Neural crest cell (in vitro differentiated cells): ENCODE measurements at places on chromosomes 3 and 15.

DNA sequence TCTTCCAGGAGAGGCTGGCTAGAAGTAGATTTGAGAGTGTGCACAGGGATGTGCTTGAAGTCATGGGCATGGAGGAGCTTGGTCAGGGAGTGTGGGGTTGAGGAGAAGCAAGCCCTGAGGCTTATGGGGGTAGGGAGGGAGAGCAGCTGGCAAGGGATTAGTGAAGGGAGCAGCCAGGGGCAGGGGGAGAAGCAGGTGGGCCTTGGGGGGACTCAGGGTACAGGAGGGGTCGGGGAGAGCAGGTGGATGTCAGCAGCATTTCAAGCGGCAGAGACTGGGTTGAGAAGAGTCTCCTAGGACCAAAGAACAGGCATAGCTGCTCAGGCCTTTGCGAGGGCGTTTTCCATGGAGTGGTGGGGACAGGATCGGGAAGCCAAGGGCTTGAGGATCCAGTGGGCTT, 3.4 kb upstream of the LMAN1L start:
- DNase-seq: no peak

GRCh38 chr3:56314842-56315241, 153.4 kb downstream of the ERC2 start:
- DNase-seq: no peak

DNA sequence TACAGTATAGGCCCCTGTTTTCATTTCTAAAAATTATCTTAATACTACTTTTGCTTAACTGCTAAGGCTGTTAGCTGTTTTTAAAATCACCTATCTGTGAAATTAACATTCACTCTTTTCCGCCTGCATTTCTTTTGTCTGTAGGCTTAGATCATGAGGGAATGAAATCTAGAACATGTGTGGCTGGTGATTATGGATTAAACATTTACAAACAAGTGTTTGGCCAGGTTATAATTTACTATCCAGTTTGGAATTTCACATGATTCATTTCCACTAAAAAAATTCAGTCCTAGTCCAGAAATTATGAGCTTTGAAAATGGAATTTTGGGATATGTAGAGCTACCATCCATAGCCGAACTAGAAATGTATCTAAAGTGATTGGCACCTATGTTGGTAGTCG, 39.1 kb downstream of the GOLM2 start:
- DNase-seq: no peak

DNA sequence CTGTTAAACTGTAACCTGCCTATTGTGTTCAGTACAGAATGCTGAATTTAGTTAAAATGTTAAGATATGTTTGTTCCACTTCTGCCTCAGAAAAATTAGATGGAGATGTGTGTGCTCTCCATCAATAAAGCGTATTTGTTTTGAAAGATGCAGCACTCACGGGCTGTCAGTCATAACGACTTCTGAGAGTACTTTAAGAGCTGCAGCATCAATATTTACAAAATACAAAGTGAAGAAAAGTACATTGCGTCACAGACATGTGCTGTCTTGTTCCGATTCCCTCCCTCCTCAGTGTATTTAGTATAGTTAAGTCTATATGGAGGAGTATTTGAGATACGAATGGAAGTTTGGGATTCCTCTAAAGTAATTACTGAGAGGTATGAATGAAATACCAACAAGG, 166.6 kb downstream of the BBX start:
- DNase-seq: no peak

GRCh38 chr3:64438812-64439211, 213.5 kb upstream of the PRICKLE2 start:
- DNase-seq: no peak

GRCh38 chr3:100500320-100500880, 8.0 kb downstream of the TMEM45A start:
- DNase-seq: no peak

DNA sequence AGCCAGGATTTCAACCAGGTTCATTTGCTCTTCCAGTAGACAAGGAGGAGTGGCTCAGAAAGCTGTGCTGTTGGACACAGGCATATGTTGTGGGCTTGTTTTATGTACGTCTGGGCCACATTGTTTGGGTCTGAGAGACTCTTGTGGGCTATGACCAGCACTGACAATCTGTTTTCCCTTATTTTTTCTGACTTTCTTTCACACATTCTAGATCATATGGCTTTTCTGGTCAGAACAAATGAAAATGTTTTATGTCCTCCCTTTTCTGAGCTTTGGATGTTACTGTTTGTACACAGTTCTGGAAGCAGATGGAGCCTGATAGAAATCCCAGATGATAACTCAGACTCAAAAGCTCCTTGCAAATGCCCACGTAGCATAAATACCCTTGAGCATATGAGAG, 85.8 kb upstream of the RGMA start:
- no peak for DNase-seq

GRCh38 chr3:99482191-99482590, 156.2 kb upstream of the COL8A1 start:
- DNase-seq: no peak

DNA sequence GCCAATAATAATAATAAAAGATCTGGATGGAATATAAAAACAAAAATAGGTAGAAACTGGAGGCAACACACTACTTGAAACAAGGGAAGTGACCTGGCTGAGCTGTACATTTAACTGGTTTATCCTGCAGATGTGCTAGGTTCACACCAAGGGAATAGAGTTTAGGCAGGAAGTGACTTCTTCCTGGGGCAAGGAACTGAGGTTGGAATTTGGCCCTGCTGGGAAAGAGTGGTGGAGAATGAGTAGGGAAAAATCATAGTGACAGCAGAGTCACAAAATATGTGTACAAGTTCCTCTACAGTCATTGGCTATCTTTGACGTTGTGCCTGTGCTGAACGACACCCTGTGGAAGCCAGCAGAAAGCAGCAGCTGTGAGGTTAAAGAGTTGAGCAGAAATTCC, 44.1 kb downstream of the ARHGAP11B start:
- DNase-seq: no peak

GRCh38 chr3:65749066-65749465, 289.7 kb downstream of the MAGI1 start:
- DNase-seq: no peak

DNA sequence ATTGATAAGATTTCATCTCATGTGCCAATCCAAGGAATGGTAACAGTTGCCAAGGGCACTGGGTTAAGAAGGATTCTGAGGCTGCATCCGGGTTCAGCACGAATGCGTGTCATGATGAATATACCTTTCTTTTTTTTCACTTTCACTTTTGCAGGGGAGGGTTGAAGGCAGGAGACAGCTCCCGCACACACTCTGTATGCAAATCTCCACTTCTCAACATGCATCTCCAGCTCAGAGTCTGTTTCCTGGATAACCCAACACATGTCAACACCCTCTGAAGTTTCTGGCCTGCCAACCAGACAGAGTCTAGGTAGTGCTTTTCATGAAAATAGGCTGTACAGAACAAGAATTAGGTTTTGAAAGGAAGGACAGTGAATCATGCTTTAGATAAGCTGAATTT, 21.6 kb downstream of the B4GALT4 start:
- DNase-seq: no peak

GRCh38 chr15:69497076-69497475, 44.5 kb downstream of the RPLP1 start:
- DNase-seq: no peak

DNA sequence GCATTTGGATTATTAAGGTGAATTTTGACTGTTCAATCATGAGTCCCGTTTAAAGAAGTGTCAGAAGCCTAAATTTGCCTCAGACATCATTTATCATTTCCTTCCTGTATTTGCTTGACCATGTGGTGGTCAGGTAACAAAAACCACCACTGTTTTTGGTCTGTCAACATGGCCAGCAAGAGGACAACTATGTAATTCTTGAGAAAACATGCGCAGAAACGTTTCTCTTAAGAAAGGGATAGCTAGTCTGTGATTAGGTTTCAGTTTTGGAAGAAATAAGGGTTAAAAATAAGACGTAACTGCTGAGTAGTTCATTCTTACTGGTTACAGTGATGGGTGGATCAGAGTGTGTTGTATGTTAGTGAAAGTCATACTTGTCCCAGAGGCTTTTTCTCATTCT, 204.5 kb downstream of the AKAP13 start:
- DNase-seq: no peak

DNA sequence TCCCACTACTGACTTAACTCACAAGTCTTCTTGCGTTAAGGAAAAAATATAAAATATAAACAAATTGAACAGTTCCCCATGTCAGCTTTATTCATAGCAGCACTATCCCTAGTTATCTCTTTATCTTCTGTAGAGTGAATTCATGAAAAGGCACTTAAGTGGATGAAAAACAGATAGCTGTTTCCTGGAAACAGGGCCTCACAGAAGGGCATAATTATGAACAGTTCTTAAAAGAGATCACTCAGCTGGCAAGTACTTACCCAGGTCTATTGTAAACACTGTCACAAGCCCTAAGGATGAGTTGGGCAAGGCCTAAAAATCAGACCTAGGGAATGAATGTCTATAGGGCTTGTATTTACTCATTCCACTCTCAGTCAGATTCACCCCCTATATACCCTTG, 10.7 kb downstream of the MB21D2 start:
- DNase-seq: no peak

- DNase-seq: no peak
Measured at GRCh38 chr15:26132811-26133210, 269.7 kb upstream of the ATP10A start.

DNA sequence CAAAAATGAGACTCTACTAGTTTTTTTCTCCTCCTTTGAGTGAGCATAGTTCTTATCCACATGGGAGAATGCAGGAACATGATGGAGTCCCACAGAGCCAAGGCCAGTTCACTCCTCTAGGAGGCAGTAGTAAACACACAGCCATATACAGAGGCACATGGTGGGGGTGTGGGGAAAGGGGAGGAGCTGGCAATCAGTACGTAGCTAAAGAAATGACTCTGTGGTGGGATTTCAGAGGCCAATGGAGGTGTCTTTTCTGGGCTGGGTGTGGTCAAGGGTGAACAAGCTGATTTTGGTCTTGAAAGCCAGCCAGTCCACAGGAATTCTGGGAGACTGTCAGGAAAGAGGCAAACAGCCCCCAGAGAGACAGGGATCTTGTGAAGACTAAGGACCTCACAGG, 6.6 kb upstream of the RAB11A start:
- peak; percentile 42 for DNase-seq

DNA sequence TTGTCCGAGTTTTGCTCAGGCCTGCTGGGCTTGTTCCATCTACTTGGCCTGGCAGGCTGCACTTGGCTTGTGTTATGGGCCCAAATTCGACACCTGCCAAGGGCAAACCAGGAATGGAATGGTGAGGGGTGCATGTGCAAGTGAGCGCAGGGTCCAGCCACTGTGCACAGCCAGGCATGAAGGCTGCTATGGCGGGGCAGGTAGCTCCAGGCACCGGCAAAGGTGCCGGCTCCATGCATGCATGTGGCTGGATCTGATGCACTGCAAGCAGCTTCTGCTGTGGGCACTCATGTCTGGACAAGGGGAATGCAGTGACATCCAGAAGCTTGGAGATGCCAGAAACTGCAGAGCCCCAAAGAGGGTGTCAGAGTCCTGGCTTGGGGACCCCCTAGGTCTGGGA, 463.0 kb downstream of the EPHA3 start:
- DNase-seq: no peak

GRCh38 chr3:133881939-133882825, 13.5 kb downstream of the RAB6B start:
- DNase-seq: no peak

GRCh38 chr3:118187221-118187620, 847.4 kb downstream of the IGSF11 start:
- DNase-seq: no peak

GRCh38 chr15:79436037-79436780, 4.1 kb downstream of the MINAR1 start:
- DNase-seq: no peak

DNA sequence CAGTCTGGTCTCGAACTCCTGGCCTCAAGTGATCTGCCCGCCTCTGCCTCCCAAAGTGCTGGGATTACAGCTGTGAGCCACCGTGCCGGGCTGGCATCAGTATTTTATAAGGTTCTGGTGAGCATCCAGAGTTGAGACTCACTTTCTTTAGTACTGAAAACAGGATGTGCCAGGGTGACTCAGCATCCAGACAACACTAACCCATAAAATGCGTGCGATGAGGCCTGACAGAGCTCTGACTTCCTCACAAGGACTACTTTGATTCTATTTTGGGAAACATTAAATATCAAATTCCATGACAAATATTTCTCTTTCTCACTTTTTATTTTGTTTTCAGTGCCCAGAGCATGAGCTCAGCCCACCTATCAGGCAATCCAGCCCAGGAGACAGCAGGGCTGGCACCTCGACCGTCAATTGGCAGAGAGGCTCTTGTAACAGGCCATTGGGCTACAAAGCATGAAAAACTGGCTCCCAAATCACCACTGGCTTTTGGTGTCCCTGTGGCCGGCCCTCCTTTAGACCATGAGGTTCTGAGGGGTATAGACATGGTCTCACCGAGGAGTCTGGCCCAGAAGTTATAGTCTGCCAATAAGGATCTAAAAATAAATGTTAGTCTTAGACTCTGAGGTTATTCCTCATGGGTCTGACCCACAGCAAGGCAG, 75.0 kb downstream of the FEM1B start:
- no peak for DNase-seq

DNA sequence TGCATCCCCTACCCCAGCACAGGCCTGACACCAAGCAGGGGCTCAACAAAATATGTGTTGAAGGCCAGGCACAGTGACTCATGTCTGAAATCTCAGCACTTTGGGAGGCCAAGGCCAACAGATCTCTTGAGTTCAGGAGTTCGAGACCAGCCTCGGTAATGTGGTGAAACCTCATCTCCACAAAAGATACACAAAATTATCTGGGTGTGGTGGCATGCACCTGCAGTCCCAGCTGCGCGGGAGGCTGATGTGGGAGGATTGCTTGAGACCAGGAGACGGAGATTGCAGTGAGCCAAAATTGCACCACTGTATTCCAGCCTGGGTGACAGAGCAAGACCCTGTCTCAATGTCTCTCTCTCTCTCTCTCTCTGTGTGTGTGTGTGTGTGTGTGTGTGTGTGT, 30.7 kb upstream of the CYP11A1 start:
- no peak for DNase-seq

- peak; percentile 68 for DNase-seq
Measured at GRCh38 chr15:73683777-73684580, at the start of gene CD276. TSS of gene CD276 (plus strand) at chr15:73684383. CDS start at chr15:73699640, 15,257 bp downstream.

GRCh38 chr3:11583638-11584046, 60.1 kb downstream of the VGLL4 start:
- no peak for DNase-seq

- DNase-seq: no peak
Measured at GRCh38 chr3:126213379-126214028, 33.1 kb upstream of the ALDH1L1 start.
